ENCODE measurements at places on chromosomes 1 and 21. TPM values are rescaled to one million over a fixed set of nuclear protein-coding genes. Genes with fewer than 3 reads are reported as not detected.

The SHE gene
- total RNA-seq: 12.5 TPM

The CFHR4 gene
- not detected for total RNA-seq

DNA sequence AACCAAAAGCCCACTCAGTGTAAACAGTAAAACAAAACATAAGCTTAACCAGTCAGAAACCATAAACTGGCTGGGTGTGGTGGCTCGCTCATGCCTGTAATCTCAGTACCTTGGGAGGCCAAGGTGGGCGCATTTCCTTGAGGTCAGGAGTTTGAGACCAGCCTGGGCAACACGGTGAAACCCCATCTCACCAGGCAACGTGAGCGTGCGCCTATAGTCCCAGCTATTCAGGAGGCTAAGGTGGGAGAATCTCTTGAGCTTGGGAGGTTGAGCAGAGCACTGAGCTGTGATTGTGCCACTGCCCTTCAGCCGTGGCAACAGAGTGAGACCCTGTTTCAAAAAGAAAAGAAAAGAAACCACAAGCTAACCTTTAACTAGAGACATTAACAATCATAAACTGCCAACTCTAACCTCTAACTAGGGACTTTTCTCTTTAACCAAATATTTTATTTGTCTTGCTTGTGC is 13.1 kb upstream of the PRRC2C start:
- no peak for DNase-seq

The SELE gene
- total RNA-seq: 1.7 TPM

DNA sequence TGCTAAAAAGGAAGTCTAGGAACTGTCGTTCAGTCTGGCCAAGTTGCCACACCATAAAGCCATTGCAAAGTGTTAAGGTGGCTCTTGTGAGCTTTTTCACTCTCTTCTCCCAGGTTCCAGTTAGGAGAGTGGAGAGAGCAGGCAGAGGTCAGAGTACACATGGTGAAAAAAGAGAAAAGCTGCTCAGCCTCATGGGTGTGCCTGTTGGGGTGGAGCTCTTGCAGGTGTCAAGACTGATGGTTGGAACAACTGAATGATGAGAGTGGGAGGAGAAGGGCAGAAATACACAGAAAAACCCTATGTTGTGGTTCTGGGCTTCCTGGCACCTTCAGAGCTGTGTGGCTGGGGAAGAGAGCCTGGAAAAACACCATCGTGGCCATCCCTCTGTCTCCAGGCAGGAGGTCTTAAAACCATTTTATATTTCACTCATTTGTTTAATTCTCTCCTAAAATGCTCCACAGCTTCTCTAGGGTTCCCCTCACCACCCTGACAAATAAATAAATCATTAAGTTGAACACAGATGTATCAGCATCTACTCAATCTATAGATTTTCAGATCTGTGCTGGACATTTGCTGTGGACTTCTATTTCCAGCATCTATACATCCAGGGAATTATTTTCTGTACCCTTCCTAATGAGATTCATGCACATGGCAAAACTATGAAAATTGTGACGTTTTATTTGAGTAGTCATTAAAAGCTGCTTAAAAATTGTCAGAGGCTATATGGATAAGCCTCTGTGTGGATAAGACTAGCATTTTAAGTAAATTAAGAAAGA is 17.5 kb downstream of the UBASH3A start:
- no peak for DNase-seq

All from esophagus muscularis mucosa (tissue), 4 donors.